Upper lobe of left lung (tissue), 6 donors: ENCODE measurements at places on chromosomes 1 and 21. TPM values are rescaled to one million over a fixed set of nuclear protein-coding genes. Genes with fewer than 3 reads are reported as not detected.

- peaks cover 15% of the 10 kb centered on the region for H3K36me3 ChIP-seq
- peak overlapping the region; percentile 71 for H3K4me3 ChIP-seq
- no peak for DNase-seq
- peak overlapping the region; percentile 96 for H3K27ac ChIP-seq
- H3K4me1 ChIP-seq, result peaks cover 64% of the 10 kb centered on the region
Observed at GRCh38 chr1:16153999-16154673, 1.7 kb downstream of the EPHA2 start.

- no peaks in the 10 kb centered on the region for H3K36me3 ChIP-seq
- H3K4me1 ChIP-seq, result no peaks in the 10 kb centered on the region
- H3K27me3 ChIP-seq, result no peaks in the 10 kb centered on the region
Observed at GRCh38 chr1:197333041-197333440, 65.0 kb downstream of the CRB1 start.

DNA sequence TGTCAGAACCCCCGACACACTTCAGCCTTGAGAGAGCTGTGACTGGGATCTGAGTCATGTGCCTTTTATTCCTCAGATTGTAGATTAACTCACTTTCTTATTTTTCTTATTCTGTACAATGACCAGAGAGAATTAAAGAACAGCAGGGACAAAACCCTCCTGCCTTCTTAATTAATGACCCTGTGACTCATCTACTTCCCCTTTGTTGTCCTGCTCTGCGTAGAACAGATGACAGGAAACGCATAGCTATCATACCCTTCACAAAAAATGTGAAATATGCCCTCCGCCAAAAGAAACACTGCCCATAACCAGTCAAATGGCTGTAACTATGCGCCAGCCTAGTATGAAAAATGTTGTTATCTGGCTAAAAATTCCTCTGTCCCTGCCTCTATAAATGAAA lies 9.1 kb upstream of the PADI2 start:
- H3K27me3 ChIP-seq, result no peaks in the 10 kb centered on the region
- H3K36me3 ChIP-seq, result no peaks in the 10 kb centered on the region
- peak overlapping the region; percentile 63 for H3K27ac ChIP-seq
- peaks cover 10% of the 10 kb centered on the region for H3K4me1 ChIP-seq
- no peak overlapping the region for H3K4me3 ChIP-seq
- DNase-seq, result no peak

DNA sequence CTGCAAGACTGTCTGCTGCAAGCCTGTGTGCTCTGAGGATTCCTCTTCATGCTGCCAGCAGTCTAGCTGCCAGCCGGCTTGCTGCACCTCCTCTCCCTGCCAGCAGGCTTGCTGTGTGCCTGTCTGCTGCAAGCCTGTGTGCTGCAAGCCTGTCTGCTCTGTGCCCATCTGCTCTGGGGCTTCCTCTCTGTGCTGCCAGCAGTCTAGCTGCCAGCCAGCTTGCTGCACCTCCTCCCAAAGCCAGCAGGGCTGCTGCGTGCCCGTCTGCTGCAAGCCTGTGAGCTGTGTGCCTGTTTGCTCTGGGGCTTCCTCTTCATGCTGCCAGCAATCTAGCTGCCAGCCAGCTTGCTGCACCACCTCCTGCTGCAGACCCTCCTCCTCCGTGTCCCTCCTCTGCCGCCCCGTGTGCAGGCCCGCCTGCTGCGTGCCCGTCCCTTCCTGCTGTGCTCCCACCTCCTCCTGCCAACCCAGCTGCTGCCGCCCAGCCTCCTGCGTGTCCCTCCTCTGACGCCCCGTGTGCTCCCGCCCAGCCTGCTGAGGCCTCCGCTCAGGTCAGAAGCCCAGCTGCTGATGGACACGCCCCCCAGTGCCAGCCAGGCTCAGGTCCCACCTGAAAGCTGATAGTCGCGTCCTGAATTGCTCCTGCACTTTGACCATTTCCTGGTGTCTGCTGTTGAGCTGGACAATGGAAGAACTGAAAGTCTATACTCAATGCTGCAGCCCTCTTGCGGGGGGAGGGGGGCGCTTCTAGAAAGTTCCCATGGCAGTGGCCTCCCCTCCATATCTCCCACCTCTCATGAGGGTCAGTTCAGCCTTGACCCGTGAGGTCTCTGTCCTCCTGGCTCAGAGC lies 1.2 kb downstream of the KRTAP10-4 start:
- H3K4me3 ChIP-seq, result no peak overlapping the region
- H3K27me3 ChIP-seq, result no peaks in the 10 kb centered on the region
- DNase-seq, result no peak
- H3K4me1 ChIP-seq, result no peaks in the 10 kb centered on the region

DNA sequence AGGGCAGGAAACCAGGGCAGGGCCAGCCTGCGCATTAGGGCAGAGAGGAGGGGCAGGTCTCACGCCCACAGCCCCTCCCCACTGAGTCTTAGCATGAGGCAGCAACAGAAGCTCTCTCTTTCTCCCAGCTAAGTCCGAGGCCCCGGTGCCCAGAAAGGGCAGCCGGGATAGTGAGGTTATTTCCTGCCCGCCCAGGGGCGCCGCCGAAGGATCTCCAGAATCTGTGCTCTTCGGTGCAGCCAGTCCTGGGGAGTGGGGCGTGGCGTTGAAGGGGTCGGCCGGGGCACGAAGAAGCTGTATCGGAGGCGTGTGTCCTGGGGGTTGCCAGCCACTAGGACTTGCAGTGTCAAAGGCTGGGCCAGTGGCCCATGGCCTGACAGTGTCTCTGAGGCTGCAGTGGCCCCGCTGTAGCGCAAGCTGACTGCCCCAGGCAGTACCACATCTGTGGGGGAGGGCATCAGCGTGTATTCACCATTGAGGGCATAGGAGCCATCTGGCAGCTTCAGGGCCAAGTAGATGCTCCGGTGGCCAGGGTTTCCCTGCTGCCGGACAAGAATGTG lies 7.8 kb downstream of the ADAMTS4 start:
- no peak overlapping the region for H3K27ac ChIP-seq
- H3K4me3 ChIP-seq, result no peak overlapping the region
- H3K27me3 ChIP-seq, result no peaks in the 10 kb centered on the region
- peaks cover 15% of the 10 kb centered on the region for H3K4me1 ChIP-seq

GRCh38 chr1:22893292-22893691 lies 79.4 kb downstream of the LACTBL1 start:
- no peak overlapping the region for H3K27ac ChIP-seq
- no peaks in the 10 kb centered on the region for H3K27me3 ChIP-seq
- no peaks in the 10 kb centered on the region for H3K4me1 ChIP-seq
- no peak for DNase-seq
- no peaks in the 10 kb centered on the region for H3K36me3 ChIP-seq

- H3K36me3 ChIP-seq, result no peaks in the 10 kb centered on the region
- H3K4me1 ChIP-seq, result peaks cover 18% of the 10 kb centered on the region
- H3K27me3 ChIP-seq, result no peaks in the 10 kb centered on the region
- DNase-seq, result no peak
- no peak overlapping the region for H3K4me3 ChIP-seq
- H3K27ac ChIP-seq, result no peak overlapping the region
Observed at GRCh38 chr1:156590326-156591180, 1.0 kb upstream of the NAXE start.

RNU1-1 gene
- total RNA-seq, result 4,080 TPM

CITED4 gene
- 12.3 TPM for total RNA-seq

PIK3C2B gene
- total RNA-seq, result 14.1 TPM

GUCA2B gene
- not detected for total RNA-seq
